ENCODE measurements at places on chromosomes 7 and 10. TPM values are rescaled to one million over a fixed set of nuclear protein-coding genes. Genes with fewer than 3 reads are reported as not detected.

The PTF1A gene
- total RNA-seq, result not detected

The RAMP3 gene
- total RNA-seq, result 0.19 TPM

The OGDHL gene
- total RNA-seq, result not detected

The LEP gene
- not detected for total RNA-seq

The SPDYE8 gene
- not detected for total RNA-seq

The NSUN5 gene
- 33.1 TPM for total RNA-seq

The MDH2 gene
- total RNA-seq, result 93.6 TPM

The GHRHR gene
- total RNA-seq, result not detected

The PGAM2 gene
- total RNA-seq, result 1.1 TPM

The TRPV5 gene
- total RNA-seq, result not detected

The INMT gene
- 0.64 TPM for total RNA-seq

The EPDR1 gene
- total RNA-seq, result 0.68 TPM

The ANKRD30A gene
- total RNA-seq, result not detected

The IFIT1B gene
- total RNA-seq, result not detected

The KIAA1549 gene
- 0.15 TPM for total RNA-seq

The NUDT13 gene
- 1.4 TPM for total RNA-seq

The FZD8 gene
- 0.99 TPM for total RNA-seq

The MTPN gene
- total RNA-seq, result 74.3 TPM

The DAGLB gene
- 44.1 TPM for total RNA-seq

The FZD1 gene
- total RNA-seq, result 0.47 TPM

The GPER1 gene
- total RNA-seq, result not detected

The ALOX5 gene
- total RNA-seq, result 25.2 TPM

The KNDC1 gene
- total RNA-seq, result 0.54 TPM

The CHRM2 gene
- not detected for total RNA-seq

The ITPRID1 gene
- total RNA-seq, result not detected

The FOXK1 gene
- total RNA-seq, result 74.7 TPM

The TAS2R3 gene
- total RNA-seq, result 2.8 TPM

The CFAP70 gene
- 1.9 TPM for total RNA-seq

The MYOZ1 gene
- not detected for total RNA-seq

The BAIAP2L1 gene
- total RNA-seq, result 1.6 TPM

The RTKN2 gene
- total RNA-seq, result 15.5 TPM
